ENCODE measurements at places on chromosomes 11 and 22.

- no peaks in the 10 kb centered on the region for H3K4me1 ChIP-seq
- H3K36me3 ChIP-seq, result peaks cover 20% of the 10 kb centered on the region
- H3K4me3 ChIP-seq, result no peak overlapping the region
Measured at GRCh38 chr11:17098658-17099057, 21.2 kb upstream of the RPS13 start.

GRCh38 chr22:23072077-23072910, 2.0 kb downstream of the GNAZ start:
- no peak for DNase-seq
- no peak overlapping the region for H3K4me3 ChIP-seq
- peaks cover 9% of the 10 kb centered on the region for H3K27me3 ChIP-seq
- no peak overlapping the region for H3K27ac ChIP-seq

DNA sequence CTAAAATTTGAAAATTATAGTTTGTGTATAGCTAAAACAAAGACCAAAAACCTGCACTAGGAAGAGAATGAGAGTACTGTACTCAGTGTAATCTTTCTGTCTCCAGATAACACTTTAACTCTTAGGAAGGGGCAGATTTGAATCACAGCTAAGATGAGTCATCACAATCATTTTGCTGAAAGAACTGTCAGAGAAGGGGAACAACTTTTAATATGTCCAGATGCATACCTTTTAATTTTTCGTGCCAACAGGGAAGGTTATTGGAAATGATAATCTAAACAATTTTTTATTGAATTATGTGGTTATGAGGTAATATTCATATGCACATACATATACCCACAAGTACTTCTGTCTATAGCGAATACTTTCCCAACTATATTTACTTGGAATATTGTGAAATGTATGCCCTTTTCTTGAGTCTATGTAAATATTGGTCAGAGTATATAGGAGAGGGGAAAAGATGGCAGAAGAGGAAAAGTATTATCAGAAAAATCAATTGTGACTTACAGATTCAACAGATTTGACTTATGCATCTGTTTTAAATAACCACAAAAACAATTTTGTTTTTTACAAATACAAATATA, 51.1 kb upstream of the MUC15 start:
- H3K27ac ChIP-seq, result no peak overlapping the region
- no peaks in the 10 kb centered on the region for H3K4me1 ChIP-seq
- H3K27me3 ChIP-seq, result no peaks in the 10 kb centered on the region
- no peaks in the 10 kb centered on the region for H3K36me3 ChIP-seq
- no peak for DNase-seq
- H3K4me3 ChIP-seq, result no peak overlapping the region

GRCh38 chr11:44725016-44725685, 1.6 kb upstream of the TSPAN18 start:
- no peaks in the 10 kb centered on the region for H3K27me3 ChIP-seq
- no peak overlapping the region for H3K4me3 ChIP-seq
- H3K4me1 ChIP-seq, result peaks cover 11% of the 10 kb centered on the region
- H3K36me3 ChIP-seq, result no peaks in the 10 kb centered on the region

- H3K4me1 ChIP-seq, result peaks cover 23% of the 10 kb centered on the region
- no peaks in the 10 kb centered on the region for H3K27me3 ChIP-seq
Measured at GRCh38 chr11:65546217-65546958, 11.8 kb downstream of the LTBP3 start.

DNA sequence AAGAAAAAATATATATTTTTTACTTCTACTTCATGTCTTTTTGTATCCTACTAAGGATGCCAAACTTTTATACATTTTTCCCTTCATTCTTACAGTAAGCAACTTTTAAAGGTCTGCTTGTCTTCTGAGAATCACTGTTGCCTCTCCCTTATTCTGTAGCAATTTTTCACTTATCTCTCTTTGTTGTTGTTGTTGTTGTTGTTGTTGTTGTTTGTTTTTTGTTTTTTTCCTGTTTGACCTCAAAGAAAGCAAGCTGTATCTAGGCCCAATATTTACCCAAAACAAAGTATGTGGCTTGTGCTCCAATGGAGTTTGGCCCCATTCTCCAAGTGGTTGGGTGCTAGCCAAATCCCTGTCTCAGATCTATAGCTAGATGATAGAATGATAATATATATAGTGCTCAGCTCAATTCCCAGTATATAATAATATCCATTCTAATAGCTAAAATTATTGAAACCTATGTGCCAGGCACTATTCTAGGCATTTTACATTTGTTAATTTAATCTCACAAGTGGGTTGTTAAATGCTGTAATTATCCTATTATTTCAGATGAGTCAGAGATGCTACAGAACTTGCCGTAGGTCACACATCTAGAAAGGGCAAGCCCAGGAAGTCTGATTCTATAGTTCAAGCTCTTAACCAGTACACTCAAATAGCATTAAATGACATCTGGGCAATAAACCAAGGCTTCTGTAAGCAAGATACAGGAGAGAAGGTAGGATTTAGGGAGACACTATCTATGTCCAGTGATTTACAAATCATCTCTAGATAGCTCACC, 205.1 kb upstream of the PITPNB start:
- no peaks in the 10 kb centered on the region for H3K4me1 ChIP-seq
- H3K4me3 ChIP-seq, result no peak overlapping the region
- H3K36me3 ChIP-seq, result no peaks in the 10 kb centered on the region
- DNase-seq, result no peak
- no peaks in the 10 kb centered on the region for H3K27me3 ChIP-seq

- no peak overlapping the region for H3K4me3 ChIP-seq
- no peak for DNase-seq
Measured at GRCh38 chr11:1012740-1013630, 23.5 kb downstream of the MUC6 start.

DNA sequence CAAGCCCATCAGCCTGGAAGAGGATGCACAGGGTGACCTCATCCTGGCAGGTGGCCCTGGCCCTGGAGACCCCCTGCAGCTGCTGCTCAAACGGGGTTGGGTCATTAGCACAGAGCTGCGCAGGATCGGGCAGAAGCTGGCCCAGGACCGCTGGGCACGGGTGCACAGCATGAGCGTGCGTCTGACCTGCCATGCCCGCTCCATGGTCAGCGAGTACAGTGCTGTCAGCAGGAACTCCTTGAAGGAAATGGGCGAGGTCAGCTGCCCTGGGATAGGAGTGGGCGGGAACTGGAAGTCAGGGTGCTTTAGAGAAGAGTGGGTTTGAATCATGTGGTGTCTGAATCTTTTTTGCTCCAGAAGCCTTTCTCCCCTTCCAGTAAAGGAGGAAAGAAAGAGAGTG, 61.1 kb downstream of the INSC start:
- no peaks in the 10 kb centered on the region for H3K4me1 ChIP-seq
- H3K27ac ChIP-seq, result no peak overlapping the region
- DNase-seq, result no peak
- no peaks in the 10 kb centered on the region for H3K27me3 ChIP-seq
- no peak overlapping the region for H3K4me3 ChIP-seq
- H3K36me3 ChIP-seq, result no peaks in the 10 kb centered on the region
